ENCODE measurements at places on chromosomes 4 and X.

DNA sequence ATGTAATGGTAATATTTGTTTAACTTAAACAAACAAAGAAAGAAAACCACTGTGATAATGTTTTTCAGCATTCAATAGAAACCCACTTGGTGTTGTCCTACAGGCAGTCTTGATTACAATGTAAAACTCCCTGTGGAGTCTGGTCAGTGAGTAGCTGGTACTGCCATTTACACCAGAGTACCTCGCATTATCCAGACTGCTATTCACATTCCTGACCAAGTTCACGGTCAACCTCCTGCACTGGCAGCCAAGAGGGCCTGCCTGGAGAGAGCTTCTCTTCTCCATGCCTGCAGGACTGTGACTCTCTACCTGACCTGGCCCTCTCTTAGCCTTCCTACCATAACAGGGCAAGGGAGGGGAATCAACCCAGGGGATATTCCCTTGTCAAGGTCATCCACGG is 2.9 kb upstream of the LONRF3 start:
- DNase-seq, result no peak

GRCh38 chr4:153110739-153111138 is 93.5 kb upstream of the TRIM2 start:
- no peak for DNase-seq

DNA sequence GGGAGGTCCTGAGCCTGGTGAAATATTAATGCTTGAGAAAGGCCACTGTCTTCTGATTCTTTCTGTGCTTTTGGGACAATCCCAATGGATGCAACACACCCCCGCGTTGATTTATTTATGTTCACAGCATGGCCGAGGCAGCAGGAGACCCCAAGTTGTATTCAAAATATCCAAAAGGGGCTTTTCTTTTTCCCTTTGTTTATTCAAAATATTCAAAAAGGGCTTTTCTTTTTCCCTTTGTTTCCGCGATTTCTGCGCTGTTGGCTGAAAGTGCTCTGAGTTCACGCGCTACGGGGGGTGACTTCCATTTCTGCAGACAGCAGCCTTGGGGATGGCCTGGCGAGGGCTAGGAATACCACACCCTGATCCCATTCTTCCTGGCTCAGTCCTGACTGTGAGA is 59.5 kb upstream of the PPP2R3B start:
- no peak for DNase-seq

GRCh38 chr4:77697860-77698590 is 92.4 kb downstream of the CXCL13 start:
- DNase-seq, result peak; percentile 60

GRCh38 chrX:149962859-149963757 is 24.8 kb upstream of the EOLA2 start:
- DNase-seq, result peak; percentile 39

GRCh38 chr4:48780865-48781214 is 761 bp upstream of the FRYL start:
- DNase-seq, result no peak

GRCh38 chr4:138401334-138401733 is 159.2 kb upstream of the SLC7A11 start:
- no peak for DNase-seq

DNA sequence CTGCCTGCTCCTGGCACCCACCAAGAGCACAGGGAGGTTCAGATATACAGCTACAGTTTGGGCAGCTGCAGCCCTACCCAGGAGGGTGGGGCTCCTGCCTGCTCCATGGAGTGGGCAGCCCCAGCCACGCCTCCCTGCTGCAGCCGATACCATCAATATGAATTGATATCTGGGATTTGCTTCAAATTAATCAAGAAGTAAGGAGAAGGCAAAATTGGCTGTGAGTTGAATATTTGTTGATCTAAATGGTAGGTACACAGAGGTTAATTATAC is 31.2 kb upstream of the ZNF280C start:
- DNase-seq, result no peak
